Activated CD4-positive, alpha-beta T cell treated with anti-CD3 and anti-CD28 coated beads for 4 hours (primary cell): ENCODE measurements at places on chromosomes 5 and 9.
A peak's percentile ranks its signal among the peaks of the same experiment; 100 is the strongest.

GRCh38 chr5:42020788-42021530 lies 95.9 kb downstream of the FBXO4 start:
- no peak for DNase-seq

- DNase-seq = no peak
Measured at GRCh38 chr9:88372103-88372654, 16.1 kb upstream of the SPIN1 start.

- DNase-seq = no peak
Measured at GRCh38 chr9:84778570-84778969, 109.0 kb downstream of the NTRK2 start.

- DNase-seq = peak; percentile 42
Measured at GRCh38 chr9:75891277-75891741, 836 bp downstream of the PCSK5 start.

- DNase-seq = no peak
Measured at GRCh38 chr5:132639706-132640130, 18.3 kb upstream of the IL13 start.

- no peak for DNase-seq
Measured at GRCh38 chr9:6049798-6050197, 34.4 kb upstream of the RANBP6 start.

DNA sequence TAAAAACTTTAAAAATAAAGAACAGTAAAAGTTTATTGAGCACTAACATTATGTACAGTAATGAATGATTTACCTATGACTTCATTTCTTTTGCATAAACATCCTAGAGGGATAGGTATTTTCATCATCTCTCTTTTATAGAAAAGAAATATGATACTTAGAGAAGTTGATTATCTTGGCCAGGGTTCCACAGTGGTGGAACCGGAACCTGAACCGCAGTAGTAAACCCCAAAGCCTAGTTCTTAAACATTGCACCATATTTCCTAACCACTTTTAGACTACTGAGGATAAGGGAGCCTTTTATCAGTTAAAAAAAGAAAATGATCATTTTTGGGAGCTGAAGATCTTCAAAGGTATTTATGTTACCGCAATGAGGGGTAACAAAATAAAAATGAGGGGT lies 205.7 kb upstream of the SGCD start:
- no peak for DNase-seq

DNA sequence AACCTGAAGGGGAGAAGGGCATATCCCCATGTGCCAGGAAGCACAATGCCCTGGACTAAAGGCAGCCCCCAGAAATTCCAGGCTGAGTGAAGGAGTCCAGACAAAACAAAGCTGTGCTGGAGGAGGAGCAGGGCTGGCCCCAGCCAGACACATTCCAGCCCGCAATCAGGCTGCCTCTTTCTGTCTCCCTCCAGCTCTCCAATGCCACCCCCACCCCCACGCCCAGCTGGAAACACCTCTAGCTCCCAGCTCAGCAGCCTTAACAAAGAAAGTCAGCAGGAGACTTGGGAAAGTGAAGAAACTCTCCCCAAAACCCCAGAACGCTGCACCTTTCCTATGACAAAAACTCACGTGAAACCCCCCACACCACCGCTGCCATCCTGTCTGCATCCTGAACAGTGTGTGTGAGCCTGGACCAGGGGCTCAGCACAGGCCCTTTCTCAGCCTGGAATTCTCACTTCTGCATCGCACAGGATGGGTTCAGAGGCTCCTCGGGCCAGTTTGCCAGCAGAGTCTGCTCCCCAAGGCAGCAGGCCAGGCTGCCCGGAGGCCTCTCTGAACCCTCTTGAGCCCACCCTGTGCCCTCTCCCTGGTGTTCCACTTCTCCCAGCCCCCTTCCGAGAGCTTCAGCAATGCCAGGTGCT lies 96.2 kb upstream of the ICE1 start:
- DNase-seq = no peak

GRCh38 chr5:36756848-36757247 lies 119.7 kb upstream of the NIPBL start:
- no peak for DNase-seq

GRCh38 chr5:119651486-119651885 lies 22.1 kb downstream of the FAM170A start:
- DNase-seq = no peak

- DNase-seq = no peak
Measured at GRCh38 chr9:94717761-94718160, 8.7 kb upstream of the AOPEP start.

DNA sequence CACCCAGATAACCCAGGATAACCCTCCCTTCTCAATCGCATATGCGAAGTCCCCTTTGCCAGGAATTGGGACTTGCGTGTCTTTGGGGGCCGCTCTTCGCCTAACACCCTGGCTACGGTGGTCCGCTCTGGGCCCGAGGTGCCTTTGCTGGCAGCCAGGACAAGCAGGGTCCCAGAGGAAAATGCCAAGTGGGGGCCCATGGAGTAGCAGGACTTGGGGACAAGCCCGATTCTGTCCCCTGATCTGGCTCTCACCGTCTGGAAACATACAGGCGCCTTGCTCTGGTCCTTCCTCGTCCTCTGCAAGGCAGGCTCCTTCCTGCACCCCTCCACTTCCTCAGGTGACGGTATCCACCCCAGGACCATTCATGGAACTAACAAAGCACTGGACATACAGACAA lies 78.1 kb upstream of the UNC5A start:
- DNase-seq = no peak

- no peak for DNase-seq
Measured at GRCh38 chr5:10894445-10895054, 133.5 kb upstream of the DAP start.

- DNase-seq = no peak
Measured at GRCh38 chr5:131163276-131164119, 1.6 kb downstream of the HINT1 start.

- DNase-seq = no peak
Measured at GRCh38 chr9:1726993-1727759, 288.0 kb upstream of the SMARCA2 start.

- DNase-seq = no peak
Measured at GRCh38 chr9:108117306-108117705, 627.7 kb upstream of the KLF4 start.

GRCh38 chr5:143843461-143843860 lies 31.5 kb downstream of the HMHB1 start:
- DNase-seq = no peak

DNA sequence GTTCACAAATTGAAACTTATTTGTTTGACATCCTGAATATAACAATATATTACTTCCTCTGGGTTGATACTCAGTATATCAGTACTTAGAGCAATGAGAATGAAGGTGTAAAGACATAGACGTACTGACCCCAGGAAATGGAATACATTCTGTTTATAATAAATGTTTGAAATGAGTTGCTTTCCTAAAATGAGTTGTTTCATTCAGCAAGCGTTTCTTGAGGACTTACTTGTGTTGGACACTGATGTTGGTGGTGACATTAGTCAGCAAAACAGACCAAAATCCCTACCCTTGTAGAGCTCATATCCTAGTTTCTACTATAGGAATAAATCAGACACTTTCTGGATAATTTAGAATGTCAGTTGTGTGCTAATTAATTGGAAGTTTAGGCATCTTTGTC lies 184.3 kb downstream of the ZDHHC21 start:
- DNase-seq = no peak

DNA sequence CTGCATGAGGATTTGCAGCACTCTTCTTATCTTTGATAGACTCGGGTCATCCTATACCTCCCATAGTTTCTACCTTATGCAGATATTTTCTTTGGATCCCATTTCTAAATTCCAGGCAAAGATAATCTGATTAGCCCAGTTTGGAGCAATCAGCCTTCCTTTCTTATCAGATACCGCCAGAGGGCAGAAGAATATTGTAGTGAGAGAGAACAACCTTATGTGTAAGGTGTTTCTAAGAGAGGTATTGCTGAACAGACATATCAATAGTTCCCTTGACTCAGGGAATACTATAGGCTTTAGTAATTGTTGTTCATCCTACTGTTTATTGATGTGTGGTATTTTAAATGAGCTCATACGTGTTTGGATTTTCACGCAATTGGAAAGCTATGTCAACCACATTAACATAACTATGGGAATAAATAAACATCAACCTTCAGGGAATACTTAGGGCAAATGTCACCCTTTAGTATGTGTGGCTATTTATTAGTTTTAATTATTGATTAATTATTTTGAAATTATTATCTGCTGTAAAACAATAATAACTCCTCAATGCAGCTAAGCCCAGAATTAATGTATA lies 1435.2 kb upstream of the CDH9 start:
- no peak for DNase-seq

GRCh38 chr5:120413686-120414085 lies 50.4 kb upstream of the PRR16 start:
- no peak for DNase-seq

DNA sequence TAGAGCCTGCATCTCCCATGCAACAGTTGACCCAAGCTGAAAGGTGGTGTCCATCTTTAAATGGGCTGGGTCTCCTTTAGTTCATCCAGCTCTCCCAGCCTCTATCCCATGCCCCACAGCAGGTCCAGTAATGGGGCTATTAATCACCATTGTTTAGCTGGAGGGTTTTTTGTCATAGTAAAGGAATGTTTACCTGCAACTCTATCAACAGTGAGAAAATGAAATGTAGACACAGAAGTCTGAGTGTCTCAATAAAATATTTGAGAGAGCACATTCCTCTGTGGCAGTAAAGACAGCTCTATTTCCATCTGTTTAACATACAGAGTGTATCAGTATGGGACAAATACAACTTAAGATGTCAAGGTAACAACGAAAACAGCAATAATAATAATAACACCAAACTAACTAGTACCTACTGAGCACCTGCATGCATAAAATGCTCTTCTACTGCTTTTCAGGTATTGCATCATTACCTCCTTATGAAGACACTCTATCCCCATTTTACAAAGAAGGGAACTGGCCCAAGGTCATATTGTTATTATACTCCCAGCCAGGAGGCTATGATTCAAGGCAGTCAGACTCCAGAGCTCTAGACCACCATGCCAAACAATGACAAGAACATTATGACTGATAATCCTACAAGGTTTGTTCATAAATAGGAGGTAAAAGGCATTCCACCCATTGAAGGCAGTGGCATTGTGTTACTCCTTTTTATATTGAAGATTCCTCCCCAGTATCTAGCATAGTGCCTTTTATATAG lies 21.0 kb upstream of the C5orf58 start:
- DNase-seq = no peak
